Right cardiac atrium (tissue), 5 donors: ENCODE measurements at places on chromosomes 1 and 21.
A peak's percentile ranks its signal among the peaks of the same experiment; 100 is the strongest.

DNA sequence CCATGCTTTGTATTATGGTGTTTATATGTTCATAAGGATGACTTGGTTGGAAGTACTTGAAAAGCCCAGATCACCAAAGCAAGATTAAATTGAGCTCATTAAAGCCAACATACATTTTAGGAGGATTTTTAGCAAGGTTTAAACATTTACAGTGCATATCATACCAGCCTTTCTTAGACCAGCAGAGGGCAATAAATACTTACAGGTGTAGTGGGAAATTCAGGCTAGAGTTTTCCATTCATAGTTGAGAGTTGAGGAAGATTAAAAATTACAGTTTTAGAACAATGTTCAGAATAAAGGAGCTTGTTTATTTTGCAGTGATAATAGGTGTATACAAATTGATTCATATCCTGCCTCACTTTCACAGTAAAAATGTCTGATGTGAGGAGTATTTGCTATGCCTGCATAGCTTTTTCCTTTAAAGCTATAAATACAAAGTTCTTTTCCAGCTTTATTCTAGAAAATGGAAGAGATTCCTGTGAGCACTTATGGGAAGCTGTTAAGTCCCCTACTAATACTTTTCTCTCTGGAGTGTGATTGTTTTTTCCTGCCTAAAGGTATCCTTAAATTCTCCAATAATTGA, 35.3 kb downstream of the DTL start:
- no peak for DNase-seq

DNA sequence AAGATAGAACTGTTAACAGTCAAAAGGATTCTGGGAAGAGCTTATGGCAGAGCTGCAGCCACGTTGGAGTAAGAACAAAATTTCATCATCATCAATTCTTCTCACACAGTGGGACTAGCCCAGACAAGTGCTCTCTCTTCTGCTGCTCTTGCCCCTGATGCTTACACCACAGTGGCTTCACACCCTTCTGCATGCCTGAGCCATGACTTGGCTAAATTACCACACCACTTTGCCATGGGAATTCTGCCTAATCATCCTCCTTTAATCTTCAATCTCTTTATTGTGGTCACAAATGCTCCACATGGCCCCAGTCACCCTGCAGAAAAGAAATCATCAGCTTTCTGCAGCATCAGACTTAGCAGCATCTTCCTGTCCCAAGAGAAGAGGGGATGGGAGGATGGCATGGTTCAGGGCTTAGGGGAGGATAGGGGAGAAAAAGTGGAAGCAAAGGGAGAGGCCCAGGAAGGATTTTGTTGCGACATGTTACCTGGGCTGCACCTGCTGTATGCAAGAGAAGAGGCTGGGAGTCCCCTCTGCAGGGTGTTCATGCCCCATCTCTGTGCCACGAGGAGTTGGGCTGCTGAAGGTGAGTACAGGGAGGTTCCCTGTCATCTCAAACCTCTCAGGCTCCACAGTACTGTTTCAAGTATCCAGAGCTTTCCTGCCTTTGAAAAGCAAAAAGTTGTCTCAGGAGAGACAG, 9.0 kb upstream of the RPTN start:
- DNase-seq, result no peak

DNA sequence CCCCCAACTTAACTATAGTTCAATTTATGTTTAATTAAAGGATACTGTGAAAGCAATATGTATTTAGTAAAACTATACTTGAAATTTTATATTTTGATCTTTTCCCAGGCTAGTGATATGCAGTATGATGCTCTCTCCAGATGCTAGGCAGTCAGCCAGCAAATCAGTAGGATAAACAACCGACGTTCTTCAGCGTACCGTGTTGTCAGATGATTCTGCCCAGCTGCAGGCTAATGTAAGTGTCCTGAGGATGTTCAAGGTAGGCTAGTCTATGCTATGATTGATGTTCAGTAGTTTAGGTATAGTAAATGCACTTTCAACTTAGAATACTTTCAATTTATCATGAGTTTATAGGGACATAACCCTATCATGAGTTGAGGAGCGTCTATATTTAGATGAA, 762.6 kb downstream of the MRPL39 start:
- no peak for DNase-seq

DNA sequence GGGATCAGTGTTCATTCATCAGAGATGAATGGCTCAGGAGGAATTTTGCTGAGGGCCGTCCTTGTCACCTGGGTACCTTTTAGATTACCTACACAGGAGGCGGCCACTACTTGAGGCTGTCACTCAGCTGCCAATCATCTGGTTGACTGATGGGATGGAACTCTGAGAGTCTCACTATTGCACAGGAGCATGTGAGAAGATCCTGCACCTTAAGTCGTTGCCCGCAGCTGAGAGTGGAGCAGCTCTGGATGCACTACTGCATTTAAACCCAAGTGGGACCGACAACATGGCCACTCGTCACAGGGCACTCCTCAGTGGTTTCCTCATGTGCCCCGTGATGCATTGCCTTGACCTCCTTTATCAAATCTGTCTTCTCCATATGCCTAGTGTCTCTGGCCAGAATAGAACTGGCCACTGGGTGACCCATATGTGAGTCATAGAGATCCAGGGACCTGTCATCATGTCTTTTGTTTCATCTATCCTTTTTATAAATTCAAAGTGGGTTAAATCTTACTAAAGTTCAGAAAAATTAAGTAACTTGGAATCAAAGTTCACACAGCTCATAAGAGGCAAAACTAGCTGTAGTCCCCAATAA, 165.5 kb downstream of the ZSCAN20 start:
- no peak for DNase-seq

DNA sequence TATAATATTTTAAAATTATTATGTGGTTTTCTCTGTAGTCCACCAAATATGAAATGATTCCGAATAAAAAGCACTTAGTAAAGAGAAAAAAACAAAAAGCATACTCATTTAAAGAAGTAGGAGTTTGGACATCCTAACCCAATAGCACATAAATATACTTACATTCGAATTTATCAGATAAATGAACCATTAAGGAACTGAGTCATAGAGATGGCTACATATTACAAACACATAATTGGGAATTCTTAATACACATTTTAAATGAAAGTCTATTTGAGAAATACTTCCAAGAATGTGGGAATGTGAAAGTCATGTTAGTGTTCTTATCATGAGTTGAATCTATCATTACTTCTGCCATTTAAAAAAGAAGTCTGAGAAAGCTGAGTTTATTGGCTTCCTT, 75.0 kb downstream of the USP24 start:
- DNase-seq, result no peak

GRCh38 chr1:156936721-156937220, 16.3 kb downstream of the LRRC71 start:
- no peak for DNase-seq

GRCh38 chr1:9289090-9289534, 3.6 kb upstream of the SPSB1 start:
- DNase-seq, result peak; percentile 80

DNA sequence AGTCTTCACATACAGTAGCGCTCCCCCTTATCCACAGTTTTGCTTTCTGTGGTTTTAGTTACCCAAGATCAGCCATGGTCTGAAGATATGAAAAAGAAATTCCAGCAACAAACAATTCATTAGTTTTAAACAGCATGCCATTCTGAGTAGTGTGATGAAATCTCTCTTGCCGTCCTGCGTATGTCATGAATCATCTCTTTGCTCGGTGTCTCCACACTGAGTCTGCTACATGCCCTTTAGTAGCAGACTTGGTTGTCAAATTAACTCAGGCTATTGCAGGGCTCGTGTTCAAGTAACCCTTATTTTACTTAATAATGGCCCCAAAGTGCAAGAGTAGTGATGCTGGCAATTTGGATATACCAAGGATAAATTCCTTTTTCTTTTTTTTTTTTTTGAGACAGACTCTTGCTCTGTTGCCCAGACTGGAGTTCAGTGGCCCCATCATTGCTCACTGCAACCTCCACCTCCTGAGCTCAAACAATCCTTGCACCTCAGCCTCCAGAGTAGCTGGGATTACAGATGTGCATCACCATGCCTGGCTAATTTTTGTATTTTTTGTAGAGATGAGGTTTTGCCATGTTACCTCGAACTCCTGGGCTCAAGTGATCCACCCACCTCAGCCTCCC, 22.6 kb downstream of the PHACTR4 start:
- no peak for DNase-seq
